ENCODE measurements at places on chromosomes 1 and 21.

DNA sequence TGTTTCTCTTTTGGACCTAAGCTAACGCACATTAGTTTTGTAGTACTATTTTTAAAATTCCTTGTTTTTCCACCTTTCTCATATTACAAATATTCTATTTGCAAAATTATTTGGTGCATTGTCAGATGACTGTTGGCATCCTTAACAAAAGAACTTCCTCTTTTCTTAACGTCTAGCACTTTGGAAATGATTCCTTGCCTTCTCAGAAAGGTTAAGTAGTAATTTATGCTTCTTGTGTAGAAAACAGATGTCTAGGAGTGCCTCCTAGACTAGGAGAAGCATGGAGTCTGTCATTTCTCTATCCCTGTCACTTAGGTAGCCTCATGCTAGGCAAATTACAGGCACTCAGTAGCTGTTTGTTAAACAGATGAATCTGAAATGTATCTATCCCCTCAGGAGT is 64.4 kb downstream of the HSPA13 start:
- no peak for DNase-seq

DNA sequence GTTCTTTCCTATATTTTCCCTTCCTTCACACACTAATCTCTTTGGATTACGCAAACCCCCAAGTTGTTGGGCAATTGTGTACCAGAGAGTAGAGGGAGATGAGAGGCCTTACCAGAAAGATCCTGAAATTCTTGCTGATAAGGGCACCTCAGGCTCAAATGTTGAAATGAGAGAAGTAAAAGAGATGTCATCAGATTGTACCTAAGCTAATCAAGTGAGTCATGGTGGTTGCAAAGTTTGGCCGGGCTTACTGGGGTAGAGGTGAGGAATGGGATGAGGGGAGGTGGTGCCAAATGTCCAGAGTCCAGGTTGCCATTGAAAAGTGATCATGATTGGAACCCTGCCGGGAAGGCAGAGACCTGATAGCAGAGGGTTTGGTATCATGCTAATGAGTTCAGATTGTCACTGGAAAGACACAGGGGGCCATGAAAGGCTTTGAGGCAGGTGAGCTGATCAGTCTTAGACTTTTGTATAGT is 43.1 kb downstream of the OPTC start:
- DNase-seq: no peak

GRCh38 chr1:145701306-145701862 is 5.8 kb downstream of the PDZK1 start:
- no peak for DNase-seq

- no peak for DNase-seq
Measured at GRCh38 chr1:36534711-36535412, 52.1 kb upstream of the CSF3R start.

GRCh38 chr1:108327534-108328466 is 83.9 kb upstream of the NBPF4 start:
- DNase-seq: no peak

- DNase-seq: no peak
Measured at GRCh38 chr1:26162220-26162709, 3.4 kb downstream of the FAM110D start.

- DNase-seq: peak; percentile 45
Measured at GRCh38 chr1:156435545-156436140, 64.9 kb downstream of the MEF2D start.

- no peak for DNase-seq
Measured at GRCh38 chr1:66152034-66152433, 359.3 kb downstream of the PDE4B start.

- DNase-seq: no peak
Measured at GRCh38 chr1:199724049-199724448, 303.5 kb upstream of the NR5A2 start.

GRCh38 chr21:43279578-43279894 is 110.7 kb downstream of the CRYAA start:
- DNase-seq: no peak

- DNase-seq: no peak
Measured at GRCh38 chr1:221241592-221241991, 362.3 kb downstream of the HLX start.

DNA sequence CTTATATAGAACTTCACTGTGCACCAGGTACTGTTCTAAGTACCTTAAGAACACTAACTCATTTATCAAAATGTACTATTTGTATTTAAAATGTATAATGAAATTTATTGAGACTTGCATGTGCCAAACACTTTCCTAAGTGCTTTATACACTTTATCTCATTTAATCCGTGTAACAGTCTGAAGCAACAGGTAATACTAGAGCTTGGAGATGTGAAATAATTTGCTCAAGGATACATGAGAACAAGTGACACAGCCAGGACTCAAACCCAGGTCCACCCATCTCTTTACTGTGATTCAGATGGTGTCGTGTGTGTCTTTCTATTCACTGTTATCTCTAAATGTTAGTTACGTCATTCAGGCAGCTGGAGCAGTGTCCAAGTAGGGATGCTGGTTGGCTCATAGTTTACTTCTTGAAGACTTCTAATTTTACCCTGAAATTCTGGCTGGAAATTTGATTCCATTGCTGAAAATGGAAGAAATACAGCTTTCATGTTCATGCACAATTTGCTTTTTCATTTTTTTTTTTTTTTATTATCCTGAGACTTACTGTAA is 169.7 kb upstream of the UBE2U start:
- DNase-seq: no peak

- no peak for DNase-seq
Measured at GRCh38 chr1:119542492-119542946, 35.5 kb downstream of the HSD3B1 start.

GRCh38 chr1:219239518-219239917 is 65.8 kb downstream of the LYPLAL1 start:
- DNase-seq: no peak

DNA sequence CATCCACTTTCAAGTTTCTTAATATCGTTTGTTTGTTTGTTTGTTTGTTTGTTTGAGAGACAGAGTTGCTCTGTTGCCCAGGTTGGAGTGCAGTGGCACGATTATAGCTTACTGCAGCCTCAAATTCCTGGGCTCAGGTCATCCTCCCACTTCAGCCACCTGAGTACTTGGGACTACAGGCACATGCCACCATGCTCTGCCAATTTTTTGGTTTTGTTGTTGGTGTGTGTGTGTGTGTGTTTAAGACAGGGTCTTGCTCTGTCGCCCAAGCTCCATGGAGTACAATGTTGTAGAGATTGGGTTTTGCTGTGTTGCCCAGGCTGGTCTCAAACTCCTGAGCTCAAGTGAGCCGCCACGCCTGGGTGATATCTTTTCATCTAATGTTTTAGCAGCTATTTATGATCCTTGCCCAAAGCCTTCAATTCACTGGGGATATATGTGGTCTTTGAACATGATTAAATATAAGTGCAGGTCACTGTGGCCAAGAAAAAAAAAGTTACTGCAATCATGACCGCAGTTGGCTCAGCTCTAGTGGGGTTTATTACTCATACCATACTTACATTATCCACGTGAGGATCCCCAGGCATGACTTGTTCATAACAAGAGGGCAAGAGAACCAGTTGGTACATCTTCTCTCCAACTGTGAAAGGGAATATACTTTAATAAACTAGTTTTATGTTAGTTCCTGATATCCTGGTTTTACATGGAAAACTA is 8.0 kb downstream of the RRP1B start:
- DNase-seq: no peak

DNA sequence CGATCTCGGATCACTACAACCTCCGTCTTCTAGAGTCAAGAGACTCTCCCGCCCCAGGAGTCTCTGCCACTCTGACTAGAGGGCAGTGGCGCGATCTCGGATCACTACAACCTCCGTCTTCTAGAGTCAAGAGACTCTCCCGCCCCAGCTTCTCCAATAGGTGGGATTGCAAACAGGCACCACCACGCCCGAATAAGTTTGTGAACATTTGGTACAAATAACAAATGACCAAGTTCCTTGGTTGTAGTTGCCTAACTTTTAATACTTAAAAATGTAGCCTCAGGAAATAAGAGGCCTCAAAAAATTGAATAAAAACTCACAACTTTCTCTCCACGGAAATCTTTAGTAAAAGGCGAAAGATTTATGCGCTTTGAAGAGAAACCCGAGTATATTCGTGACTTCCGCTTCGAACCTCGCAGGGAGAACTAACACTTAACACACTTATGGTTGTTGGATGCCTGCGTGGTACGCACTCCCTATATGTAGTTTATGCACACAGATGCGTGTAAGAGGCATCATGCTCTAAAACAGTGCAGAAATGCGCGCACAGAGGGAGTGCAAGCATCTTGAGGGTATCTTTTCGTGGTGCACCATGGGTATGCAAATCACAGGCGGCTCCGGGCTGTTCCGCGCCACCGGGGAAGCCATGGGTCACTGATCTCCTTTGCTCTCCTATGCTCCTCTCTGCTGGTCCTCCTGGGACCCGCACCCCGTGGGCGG is 11.4 kb downstream of the BTBD19 start:
- peak; percentile 87 for DNase-seq

- peak; percentile 16 for DNase-seq
Measured at GRCh38 chr1:9182784-9183257, 51.8 kb upstream of the H6PD start.

DNA sequence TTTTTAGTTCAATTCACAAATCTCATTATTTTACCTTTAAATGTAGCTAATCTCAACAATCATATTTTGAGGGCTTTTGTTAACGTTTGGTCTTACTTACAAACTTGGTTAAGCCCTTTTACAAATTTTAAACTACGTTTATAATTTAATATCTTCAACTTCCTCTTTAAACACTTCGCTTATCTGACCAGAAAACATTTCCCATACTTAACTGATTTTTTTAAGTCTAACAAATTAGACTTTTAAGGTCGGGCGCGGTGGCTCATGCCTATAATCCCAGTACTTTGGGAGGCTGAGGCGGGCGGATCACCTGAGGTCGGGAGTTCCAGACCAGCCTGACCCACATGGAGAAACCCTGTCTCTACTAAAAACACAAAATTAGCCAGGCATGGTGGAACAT is 300.9 kb downstream of the LMX1A start:
- DNase-seq: no peak

DNA sequence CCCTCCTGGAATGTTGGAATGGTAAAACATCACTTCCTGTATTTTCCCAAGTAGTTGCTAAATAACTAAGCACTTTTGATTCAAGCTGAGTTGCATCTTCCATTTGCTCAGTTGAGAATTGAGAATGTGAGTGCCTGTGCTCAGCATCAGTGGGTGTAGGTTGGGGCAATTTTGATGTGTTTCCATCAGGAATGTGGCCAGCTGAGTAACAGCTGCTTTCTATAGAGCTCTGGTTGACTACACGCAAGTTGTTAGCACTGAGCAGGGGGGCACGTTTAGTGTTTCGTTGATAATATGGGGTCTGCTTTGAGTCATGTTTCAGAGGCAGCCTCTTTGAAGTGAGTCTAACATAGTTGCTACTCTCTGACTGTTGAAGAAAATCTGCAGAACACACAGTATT is 41.5 kb downstream of the LRRC53 start:
- DNase-seq: no peak

DNA sequence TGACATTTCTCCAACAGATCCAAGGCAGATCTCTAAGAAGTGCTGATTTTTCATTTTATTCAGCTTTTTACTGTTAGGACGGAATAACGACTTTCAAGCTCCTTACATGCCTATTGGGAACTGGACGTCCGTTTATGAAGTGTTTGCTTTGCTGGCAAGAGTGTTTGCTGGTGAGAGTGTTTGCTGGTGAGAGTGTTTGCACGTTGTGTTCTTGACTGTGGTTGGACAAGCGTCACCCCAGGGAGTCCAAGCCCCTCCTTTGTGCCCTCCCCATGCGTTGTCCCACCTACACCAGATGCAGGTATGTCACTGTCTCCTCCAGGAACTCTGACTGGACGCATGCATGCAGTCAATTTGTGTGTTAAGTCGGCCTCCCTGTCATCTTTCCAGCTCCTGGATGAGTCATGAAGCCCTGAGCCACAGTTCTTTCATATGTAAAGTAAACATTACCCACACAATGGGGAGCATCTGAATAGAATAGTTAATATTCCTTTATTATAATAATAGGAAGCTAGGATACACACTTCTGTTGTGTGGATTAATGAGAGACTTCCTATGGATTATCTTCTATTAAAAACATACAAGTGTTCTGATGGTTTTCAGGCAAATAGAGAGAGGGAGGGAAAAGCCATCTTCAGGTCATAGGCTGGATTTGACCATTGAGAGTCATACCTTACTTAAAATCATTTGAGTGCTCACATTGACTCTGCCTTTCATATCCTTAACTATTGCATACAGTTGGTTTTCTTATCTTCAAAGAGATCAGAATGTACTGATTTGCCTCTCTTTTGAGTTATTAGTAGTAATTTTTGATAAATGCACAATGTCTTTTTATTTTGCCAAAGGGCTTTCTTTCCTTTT is 119.2 kb downstream of the GALNT2 start:
- peak; percentile 17 for DNase-seq

GRCh38 chr1:42838482-42839190 is 7.8 kb upstream of the ZNF691 start:
- no peak for DNase-seq

DNA sequence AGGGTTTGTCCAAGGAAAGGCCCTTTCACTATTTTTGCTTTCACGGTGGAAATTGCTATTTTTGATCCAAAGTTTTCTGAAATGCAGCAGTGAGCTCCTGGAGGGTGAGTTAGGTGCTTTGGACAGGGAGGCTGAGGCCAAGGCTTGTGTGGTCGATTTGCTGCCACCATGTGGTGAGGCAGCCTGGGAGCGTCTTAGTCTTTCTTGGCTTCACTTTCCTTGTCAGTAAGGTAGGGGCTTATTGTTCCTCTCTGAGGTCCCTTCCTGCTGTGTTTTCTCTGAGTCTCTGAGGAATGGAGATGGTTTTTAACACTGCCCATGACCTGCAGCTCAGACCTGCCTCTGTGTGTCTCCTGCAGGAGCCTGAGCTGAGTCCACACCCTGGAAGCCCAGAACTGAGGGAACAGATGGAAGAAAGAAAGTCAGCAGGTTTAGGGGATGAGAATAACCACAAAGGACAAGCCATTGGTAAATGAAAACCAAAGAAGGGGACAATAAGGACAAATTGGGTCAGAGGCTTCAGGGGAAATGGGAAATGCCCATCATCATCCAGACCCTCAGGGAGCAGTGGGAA is 20.1 kb upstream of the S100A10 start:
- DNase-seq: no peak

DNA sequence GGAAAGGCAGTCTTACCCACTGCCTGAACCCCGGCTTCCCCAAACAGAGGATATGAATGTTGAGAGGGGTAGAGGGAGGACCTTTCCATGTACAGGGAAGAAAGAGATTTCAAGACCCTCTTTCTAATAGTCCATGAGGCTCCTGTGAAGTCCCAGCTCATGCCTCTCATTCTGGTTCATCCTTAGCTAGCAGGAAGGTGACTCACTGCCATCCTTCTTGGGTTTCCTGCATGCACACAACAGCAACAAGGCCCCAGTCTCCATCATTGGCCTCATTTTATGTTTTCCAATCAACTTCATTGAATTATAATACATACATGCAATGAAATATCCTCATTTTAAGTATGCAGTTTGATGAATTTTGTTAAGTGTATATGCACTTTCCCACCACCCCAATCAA is 46.2 kb downstream of the SYT2 start:
- DNase-seq: no peak

GRCh38 chr1:153976819-153977249 is 640 bp downstream of the JTB start:
- no peak for DNase-seq

Measured in activated naive CD8-positive, alpha-beta T cell treated with anti-CD3 and anti-CD28 coated beads for 36 hours (primary cell).